ENCODE measurements at places on chromosomes 11 and 22.

GRCh38 chr11:16609769-16610168 is 128.7 kb upstream of the C11orf58 start:
- no peak for DNase-seq

GRCh38 chr11:3146612-3147256 is 18.4 kb downstream of the OSBPL5 start:
- DNase-seq, result no peak

GRCh38 chr11:117231842-117232091 is at the start of gene PCSK7:
PCSK7 (minus strand) TSS chr11:117232073; CDS start chr11:117229844, 2,229 bp downstream.
- no peak for DNase-seq

DNA sequence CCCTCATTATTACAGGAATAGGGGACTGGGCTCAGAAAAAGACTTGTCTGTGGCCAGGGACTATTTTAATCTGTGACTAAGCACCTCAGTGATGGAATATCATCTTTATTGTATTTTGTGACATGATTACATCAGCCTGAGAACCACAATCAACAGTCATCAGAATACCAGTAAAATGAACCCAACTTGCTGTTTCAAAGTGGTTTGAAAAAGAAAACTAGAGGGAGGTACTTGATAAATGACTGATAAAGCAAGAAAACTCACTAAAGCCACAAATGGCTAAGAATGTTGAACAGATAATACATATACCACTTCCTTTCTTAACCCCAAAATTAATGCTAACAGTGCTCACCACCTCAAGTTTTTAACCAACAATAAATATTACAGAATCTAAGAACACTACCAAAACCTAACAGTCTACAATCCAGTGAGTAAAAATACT is 155.7 kb downstream of the ATG16L2 start:
- DNase-seq, result no peak

GRCh38 chr11:87421422-87421821 is 383.7 kb downstream of the TMEM135 start:
- DNase-seq, result peak; percentile 42

- no peak for DNase-seq
Measured at GRCh38 chr22:25627271-25627852, 62.9 kb downstream of the GRK3 start.

DNA sequence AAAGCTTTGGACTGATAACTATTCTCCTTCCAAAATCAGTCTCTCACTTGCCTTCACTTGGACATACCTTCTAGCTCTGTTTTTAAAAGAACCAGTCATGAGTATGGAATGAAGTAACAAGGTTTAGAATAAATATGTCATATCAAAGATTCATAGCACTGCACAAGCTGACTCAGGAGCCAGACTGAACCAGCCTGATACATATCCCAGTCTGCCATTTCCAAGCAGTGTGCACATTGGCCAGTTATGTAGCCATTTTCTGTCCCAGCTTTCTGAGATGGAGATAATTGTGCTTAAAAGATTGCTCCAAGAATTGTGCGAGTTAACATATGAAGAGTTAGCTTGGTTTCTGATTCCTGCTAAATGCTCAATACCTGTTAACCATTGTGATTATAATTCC is 311.3 kb downstream of the C11orf87 start:
- no peak for DNase-seq

DNA sequence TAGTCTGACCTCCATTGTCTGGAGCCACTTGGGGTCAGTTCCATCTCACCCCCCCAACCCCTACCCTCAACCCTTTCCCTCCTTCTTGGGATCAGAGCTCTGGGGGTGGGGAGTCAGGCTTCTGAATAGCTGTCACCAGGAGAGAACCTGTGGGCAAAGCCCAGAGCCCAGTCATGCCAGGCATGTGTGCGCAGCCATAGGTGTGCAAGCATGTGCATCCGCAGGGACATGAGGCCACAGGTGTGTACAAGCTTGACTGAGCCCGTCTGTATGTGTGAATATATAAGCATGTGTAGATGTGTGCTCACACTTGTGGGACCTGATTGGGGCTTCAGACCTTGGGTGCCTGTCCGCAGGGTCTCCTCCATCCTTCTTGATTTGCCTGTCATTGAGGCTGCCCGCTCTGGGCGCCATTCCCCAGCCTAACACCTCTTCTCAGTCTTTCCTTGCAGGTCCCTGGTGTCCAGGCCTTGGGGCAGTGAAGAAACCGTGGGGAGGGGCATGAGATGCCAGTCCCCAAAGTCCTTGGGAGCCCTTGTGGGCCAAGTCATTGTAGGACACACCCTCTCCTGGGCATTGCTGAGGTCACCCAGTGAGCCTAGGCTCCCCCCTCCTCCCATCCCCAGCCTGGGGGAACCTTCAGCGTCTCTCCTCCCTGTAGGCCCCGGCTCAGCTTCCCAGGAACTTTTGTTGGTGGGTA is 9.0 kb downstream of the ATG16L2 start:
- DNase-seq, result peak; percentile 58

DNA sequence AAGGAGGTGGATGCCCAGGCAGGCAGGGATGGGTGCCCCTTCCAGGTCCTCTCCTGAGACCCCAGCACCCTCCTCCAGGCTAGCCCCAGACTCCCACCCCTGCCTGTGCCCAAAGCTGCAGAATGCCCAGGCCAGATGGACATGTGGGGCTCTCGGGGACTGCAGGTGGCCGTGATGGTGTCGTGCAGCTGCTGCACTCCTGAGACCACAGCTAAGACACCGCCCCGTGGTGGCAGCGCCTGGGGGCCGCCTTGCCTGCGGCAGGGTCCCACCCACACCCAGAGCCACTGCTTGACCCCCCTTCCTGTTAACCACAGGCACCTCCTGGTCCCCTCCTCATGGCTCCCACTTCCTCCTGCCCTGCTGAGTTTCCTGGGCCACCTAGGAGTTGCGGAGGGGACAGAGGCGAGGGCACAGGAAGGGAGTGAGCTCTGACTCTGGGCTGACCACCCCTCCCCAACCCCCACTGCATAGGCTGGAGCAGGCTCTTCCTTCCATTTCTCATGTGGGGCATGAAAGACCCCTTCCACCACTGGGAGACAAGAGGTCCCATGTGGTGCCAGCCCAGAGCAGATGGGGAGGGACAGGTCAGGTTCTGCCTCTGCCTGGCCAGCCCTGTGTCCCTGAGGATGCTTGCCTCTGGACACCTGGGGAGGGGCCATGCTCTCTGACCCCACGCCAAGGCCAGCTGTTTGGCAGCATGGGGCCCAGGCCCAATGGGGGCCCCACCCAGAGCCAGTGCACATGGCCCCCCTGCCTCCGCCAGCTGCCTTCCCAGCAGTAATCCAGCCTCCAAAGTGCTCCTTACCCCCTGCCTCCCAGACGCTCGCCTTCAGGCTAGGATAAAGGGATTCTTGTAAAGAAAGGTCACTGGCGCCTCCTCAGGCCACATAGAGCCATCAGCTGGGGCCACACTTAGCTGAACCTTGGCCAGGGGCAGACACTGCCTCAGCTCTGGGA is 29.3 kb downstream of the OSBPL5 start:
- DNase-seq, result peak; percentile 66

GRCh38 chr11:78399136-78399535 is 18.5 kb downstream of the GAB2 start:
- DNase-seq, result no peak

DNA sequence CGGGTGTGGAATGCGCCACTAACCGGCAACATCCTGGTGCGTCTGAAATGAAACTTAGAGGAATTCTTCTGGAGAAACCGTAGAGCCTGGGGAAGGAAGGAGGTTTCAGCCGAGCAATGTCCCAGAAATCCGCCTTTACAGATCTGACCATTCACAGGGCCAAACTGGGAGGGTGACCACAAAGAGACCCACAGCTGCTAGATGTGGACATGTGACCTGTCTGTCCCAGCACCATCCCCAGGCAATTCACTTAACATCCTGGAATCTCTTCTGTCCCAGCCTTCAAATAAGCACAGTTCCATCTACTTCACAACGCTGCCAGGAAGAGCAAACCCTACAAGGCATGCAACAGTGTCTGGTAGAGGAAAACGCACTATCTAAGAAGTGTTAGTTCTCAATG is 9.8 kb downstream of the MCAT start:
- no peak for DNase-seq

- DNase-seq, result peak; percentile 89
Measured at GRCh38 chr11:77637345-77638165, at the start of gene CLNS1A. CLNS1A (minus strand) TSS chr11:77637794; CDS start chr11:77637714, 80 bp downstream.

GRCh38 chr22:30574095-30574981 is at the start of gene GAL3ST1:
GAL3ST1 (minus strand) TSS chr22:30574665; CDS start chr22:30557392, 17,273 bp downstream.
- no peak for DNase-seq

- no peak for DNase-seq
Measured at GRCh38 chr11:110046775-110047380, 46.3 kb upstream of the ZC3H12C start.

DNA sequence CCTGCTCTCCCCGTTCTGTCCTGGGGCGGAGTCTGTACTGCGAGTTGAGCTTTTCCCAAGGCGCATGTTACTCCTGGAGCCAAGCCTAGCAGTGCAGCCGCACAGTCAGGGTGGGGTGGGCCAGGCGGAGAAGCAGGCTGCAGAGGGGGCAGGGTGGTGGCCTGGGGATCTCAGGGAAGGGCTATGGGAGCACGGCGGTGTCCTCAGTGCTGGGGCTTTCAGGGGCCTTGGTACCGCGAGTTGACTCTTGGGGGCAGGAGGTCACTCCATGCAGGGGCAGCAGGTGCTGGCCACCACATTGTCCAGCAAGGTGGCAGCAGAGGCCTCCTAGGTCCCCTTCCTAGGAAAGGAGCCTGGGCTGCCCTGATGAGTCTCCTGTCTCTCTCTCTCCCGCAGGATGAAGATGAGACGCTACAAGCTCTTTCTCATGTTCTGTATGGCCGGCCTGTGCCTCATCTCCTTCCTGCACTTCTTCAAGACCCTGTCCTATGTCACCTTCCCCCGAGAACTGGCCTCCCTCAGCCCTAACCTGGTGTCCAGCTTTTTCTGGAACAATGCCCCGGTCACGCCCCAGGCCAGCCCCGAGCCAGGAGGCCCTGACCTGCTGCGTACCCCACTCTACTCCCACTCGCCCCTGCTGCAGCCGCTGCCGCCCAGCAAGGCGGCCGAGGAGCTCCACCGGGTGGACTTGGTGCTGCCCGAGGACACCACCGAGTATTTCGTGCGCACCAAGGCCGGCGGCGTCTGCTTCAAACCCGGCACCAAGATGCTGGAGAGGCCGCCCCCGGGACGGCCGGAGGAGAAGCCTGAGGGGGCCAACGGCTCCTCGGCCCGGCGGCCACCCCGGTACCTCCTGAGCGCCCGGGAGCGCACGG is 14.9 kb upstream of the MIEF1 start:
- no peak for DNase-seq

- DNase-seq, result peak; percentile 43
Measured at GRCh38 chr11:72940417-72940816, 126.2 kb downstream of the ATG16L2 start.

DNA sequence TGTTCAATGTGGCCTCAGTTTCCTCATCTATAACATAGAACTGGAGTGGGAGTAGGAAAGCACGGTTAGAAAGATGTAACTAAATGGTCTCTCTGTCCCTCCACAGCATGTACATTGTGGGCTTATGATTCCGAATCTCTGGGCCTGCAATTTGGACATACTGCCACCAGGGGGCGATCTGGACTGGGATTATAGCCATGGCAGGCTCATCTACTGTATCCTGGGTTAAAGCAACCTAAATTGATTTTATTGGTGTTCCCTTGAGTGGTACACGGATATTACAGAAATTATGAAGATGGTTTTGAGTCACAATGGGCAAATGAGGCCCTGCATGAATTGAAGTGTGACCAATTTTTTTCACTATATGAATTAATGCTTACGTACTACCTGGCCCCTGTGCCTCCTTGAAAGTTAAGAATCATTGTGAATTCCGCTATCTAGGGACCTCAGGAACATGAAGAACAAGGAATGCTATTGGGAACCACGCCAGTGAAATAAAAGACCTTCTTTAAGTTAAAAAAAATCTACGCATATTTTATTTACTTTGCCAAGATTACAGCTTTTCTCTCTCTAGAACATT is 32.9 kb downstream of the TST start:
- no peak for DNase-seq

DNA sequence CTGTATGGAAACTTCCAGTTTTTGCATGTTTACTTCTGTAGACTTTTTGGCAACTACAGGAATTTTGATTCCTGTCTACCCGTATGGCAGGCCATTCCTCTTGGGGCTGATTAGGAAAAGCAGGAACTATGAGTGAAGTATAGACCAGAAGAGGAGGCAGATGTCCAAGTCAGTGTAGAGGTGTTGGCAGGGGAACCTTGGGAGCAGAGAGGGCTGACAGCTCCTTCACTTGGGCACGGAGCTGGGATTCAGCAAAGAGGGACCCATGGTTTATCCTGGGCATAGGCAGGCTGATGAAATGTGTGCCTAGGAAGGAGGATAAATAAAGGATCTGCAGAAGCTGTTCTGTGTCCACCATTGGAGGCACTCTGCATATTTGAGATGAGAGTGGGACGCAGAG is 33.1 kb downstream of the TREH start:
- DNase-seq, result no peak

DNA sequence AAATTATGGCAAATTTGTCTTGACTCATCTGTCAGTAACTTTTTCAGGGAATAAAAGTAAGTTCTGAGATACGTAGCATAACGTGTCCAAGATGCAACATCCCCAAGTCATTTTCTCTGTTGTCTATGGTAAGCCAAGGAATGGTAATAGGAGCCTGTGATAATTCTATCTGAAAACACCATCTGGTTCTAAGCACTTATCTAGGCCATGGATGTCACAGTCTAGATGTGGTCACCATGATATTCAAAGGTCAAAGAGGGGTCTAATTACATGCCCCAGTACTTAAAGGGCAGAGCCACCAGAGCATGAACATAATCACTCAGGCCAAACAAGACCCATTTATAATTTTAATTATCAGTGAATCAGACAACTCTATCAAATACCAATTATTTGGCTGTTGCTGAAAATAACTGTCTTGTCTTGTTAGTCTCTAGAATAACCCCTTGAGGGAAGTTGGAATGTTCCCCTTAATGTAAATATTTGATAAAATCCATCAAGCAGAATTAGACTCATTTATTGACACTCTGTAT is 225.1 kb upstream of the MPPED2 start:
- DNase-seq, result no peak

DNA sequence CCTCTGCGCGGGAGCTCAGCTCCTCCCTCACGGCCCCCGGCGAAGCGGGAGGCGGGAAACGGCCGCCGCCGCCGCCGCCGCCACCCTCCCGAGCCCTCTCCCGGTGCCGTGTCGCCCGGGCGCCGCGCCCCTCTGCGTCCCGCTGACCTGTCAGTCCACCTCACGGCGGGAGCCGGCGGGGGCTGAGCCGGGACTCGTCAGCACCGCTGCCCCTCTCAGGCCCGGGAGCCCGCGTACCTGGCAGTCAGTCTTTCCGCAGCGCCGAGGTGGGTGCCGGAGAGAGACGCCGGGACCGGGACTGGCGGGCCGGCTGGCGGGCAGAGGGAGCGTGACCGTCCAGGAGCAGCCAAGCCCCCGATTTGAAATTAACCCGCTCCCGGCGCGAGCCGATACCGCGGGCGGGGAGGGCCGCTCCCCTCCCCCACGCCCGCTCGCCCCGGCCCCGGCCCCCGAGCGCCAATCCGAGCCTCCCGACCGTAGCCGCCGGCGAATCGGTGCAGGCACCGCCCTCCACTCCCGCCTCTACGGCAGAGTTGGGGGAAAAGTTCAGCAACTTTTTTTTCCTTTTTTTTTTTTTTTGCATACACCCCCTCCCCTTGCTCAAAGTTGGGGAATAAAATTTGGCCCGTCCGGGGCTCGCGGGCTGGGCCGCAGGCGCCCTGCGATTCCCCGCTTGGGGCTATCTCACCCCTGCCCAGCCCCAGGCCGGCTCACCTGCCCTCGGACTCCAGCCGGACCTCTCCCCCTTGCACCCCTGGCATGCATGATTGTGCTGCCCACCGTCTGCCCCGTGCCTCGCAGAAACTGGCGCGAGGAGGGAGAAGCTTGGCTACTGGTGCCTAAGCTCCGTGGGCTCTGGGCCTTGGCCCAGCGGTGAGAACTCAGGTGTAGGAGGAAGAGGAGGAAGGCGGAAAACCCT is 774 bp upstream of the E2F8 start:
- peak; percentile 36 for DNase-seq

- no peak for DNase-seq
Measured at GRCh38 chr11:79101656-79102055, 339.2 kb downstream of the TENM4 start.
